ENCODE measurements at places on chromosomes 12 and 14.
A peak's percentile ranks its signal among the peaks of the same experiment; 100 is the strongest.

GRCh38 chr12:124388679-124389137 is 93.8 kb downstream of the RFLNA start:
- peaks cover 15% of the 10 kb centered on the region for H3K36me3 ChIP-seq
- peaks cover 61% of the 10 kb centered on the region for H3K4me1 ChIP-seq
- peak overlapping the region; percentile 98 for H3K27ac ChIP-seq
- no peaks in the 10 kb centered on the region for H3K27me3 ChIP-seq
- DNase-seq, result peak; percentile 85

- DNase-seq, result peak; percentile 94
- no peak overlapping the region for H3K4me3 ChIP-seq
- peaks cover 24% of the 10 kb centered on the region for H3K4me1 ChIP-seq
- no peaks in the 10 kb centered on the region for H3K27me3 ChIP-seq
- no peaks in the 10 kb centered on the region for H3K36me3 ChIP-seq
These were observed 1.3 kb upstream of the NCOR2 start for GRCh38 chr12:124568431-124569374.

DNA sequence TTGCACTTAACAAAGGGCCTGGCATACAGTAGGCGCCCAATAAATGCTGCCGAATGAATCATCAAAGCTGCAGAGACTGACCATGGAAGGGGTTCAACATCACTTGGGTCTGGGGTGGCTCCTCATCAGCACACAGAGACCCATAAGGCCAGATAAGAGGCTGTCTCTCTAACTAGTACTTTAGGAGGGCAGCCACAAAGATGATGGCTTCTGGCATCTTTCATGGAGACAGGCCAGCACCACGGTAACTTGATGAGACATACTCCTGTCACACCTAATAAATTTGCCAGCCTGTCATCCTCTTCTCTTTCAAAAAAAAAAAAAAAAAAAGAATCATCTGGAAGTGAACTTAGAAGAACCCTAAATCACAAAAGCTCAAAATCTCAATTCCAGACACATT is 3.4 kb downstream of the PRIMA1 start:
- no peak for DNase-seq
- no peaks in the 10 kb centered on the region for H3K4me1 ChIP-seq
- H3K36me3 ChIP-seq, result no peaks in the 10 kb centered on the region
- no peak overlapping the region for H3K27ac ChIP-seq

- no peaks in the 10 kb centered on the region for H3K27me3 ChIP-seq
- peak; percentile 97 for DNase-seq
- H3K4me1 ChIP-seq, result peaks cover 8% of the 10 kb centered on the region
- peak overlapping the region; percentile 68 for H3K27ac ChIP-seq
- no peak overlapping the region for H3K4me3 ChIP-seq
These were observed 41.4 kb downstream of the BORCS5 start for GRCh38 chr12:12398026-12398859.

GRCh38 chr14:104253901-104254353 is 115.5 kb downstream of the KIF26A start:
- DNase-seq, result no peak
- H3K4me3 ChIP-seq, result no peak overlapping the region
- H3K4me1 ChIP-seq, result no peaks in the 10 kb centered on the region
- no peaks in the 10 kb centered on the region for H3K27me3 ChIP-seq

DNA sequence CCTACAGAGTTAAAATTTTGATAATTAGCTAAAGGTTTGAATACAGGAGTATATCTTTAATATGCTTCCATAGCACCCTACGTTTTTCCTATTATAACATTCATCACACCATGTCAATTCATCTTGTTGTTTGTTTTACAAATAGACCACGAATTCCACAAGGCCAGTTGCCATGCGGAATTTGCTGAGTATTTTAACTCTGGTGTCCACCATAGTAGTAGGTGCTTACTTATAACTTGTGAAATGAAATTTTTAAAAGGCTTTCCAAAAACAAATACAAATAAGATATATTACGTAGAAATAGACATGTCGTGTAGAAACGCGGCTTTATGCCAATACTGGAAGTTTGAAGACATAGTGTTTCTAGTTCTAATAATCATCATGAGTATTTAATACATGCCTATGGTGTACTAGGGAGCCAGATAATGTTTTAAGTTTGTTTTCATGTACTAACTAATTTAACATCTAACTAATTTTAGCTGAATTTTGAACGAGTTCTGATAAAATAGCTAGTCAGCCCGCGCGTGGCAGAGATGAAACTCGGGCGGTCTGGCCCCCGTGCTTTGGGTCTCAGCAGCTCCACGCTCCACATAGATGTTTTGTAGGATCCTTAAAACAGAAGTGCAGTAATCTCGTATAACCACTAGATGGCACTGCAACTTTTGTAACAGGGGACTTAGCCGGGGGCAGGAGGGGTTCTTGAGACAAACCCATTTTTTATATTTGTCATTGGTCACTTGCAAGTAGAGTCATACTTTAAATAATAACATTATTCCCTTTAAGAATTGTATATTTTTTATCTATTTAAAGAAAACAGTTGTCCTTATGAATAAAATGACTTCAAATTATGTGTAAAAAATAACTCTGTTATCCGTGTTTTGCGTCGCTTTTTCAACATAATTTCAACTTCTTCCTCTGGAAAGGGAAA is 10.2 kb downstream of the CD69 start:
- H3K4me1 ChIP-seq, result no peaks in the 10 kb centered on the region
- DNase-seq, result peak; percentile 56
- H3K27ac ChIP-seq, result no peak overlapping the region
- peaks cover 3% of the 10 kb centered on the region for H3K27me3 ChIP-seq
- H3K4me3 ChIP-seq, result no peak overlapping the region

GRCh38 chr12:6603095-6603567 is 4.0 kb downstream of the CHD4 start:
- peak overlapping the region; percentile 38 for H3K27ac ChIP-seq
- peak overlapping the region; percentile 8 for H3K4me3 ChIP-seq
- H3K36me3 ChIP-seq, result peaks cover 46% of the 10 kb centered on the region
- H3K4me1 ChIP-seq, result peaks cover 11% of the 10 kb centered on the region
- H3K27me3 ChIP-seq, result no peaks in the 10 kb centered on the region

DNA sequence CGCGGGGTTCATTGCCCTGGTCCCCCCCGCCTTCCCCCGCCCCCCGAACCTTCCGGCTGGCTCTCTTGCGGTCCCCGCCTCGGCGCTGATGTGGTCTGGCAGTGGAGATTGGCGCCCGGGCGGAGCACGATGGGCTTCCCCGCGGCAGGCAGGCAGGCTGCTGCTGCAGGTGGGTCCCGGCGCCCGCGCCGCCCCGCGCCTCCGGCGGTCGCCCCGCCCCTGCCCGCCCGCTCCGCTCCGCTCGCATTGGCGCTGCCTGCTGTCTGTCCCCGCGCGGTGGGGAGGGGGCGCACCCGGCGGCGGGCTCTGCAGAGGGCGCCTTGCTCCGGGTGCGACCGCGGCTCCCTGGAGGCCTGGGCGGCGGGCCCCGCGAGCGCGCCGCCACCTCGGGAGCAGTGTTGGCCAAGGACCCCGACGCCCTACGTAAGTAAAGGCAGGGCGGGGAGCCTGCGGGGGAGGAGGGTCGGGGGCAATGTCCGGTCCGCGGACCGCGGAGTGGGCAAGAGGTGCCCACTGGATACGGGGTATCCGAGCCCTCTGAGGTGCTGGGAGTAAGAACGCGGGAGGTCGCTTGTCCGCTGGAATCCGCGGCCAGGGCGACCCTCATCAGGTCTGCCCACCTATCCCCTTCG is at the start of gene AKAP5:
Gene AKAP5 (plus strand): TSS at position 309 of the 632 bp plus-strand sequence. CDS start 2,896 bp downstream, outside the sequence.
- no peaks in the 10 kb centered on the region for H3K4me1 ChIP-seq
- DNase-seq, result peak; percentile 11
- H3K36me3 ChIP-seq, result no peaks in the 10 kb centered on the region
- no peaks in the 10 kb centered on the region for H3K27me3 ChIP-seq

- no peak overlapping the region for H3K4me3 ChIP-seq
- H3K27me3 ChIP-seq, result no peaks in the 10 kb centered on the region
- H3K27ac ChIP-seq, result no peak overlapping the region
- no peaks in the 10 kb centered on the region for H3K36me3 ChIP-seq
- DNase-seq, result no peak
- no peaks in the 10 kb centered on the region for H3K4me1 ChIP-seq
These were observed 7.7 kb downstream of the SOX5 start for GRCh38 chr12:23941780-23942179.

- no peaks in the 10 kb centered on the region for H3K27me3 ChIP-seq
- no peaks in the 10 kb centered on the region for H3K36me3 ChIP-seq
- no peak overlapping the region for H3K4me3 ChIP-seq
- H3K4me1 ChIP-seq, result peaks cover 3% of the 10 kb centered on the region
- DNase-seq, result no peak
These were observed 821.3 kb upstream of the TMEM132C start for GRCh38 chr12:127445581-127446139.

- DNase-seq, result no peak
- H3K4me3 ChIP-seq, result no peak overlapping the region
- H3K27ac ChIP-seq, result no peak overlapping the region
- H3K4me1 ChIP-seq, result no peaks in the 10 kb centered on the region
- no peaks in the 10 kb centered on the region for H3K27me3 ChIP-seq
These were observed 54.4 kb upstream of the LGR5 start for GRCh38 chr12:71385155-71385554.
